NCI-H748 treated with DMSO at 0.1 percent for 48 hours (cell line): ENCODE measurements at places on chromosomes 12 and 14.

DNA sequence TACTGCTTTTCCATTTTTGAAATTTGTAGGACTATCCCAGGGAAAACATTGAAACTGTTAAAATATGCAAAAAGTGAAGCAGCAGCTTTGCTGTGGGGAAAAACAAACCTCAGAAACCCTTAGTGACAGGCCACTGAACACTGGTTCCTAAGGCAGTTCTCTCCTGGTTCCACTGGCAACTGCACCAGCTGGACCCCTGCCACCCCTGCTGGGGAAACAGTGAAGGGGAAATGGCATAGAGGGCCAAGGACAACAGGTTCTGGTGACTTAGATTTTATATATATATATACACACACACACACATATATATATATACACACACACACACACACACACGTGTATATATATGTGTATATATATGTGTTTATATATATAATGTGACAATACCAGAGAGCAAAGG is 16.2 kb upstream of the KRT7 start:
- DNase-seq: no peak

GRCh38 chr14:34554540-34555250 is 15.2 kb upstream of the EAPP start:
- DNase-seq: no peak

DNA sequence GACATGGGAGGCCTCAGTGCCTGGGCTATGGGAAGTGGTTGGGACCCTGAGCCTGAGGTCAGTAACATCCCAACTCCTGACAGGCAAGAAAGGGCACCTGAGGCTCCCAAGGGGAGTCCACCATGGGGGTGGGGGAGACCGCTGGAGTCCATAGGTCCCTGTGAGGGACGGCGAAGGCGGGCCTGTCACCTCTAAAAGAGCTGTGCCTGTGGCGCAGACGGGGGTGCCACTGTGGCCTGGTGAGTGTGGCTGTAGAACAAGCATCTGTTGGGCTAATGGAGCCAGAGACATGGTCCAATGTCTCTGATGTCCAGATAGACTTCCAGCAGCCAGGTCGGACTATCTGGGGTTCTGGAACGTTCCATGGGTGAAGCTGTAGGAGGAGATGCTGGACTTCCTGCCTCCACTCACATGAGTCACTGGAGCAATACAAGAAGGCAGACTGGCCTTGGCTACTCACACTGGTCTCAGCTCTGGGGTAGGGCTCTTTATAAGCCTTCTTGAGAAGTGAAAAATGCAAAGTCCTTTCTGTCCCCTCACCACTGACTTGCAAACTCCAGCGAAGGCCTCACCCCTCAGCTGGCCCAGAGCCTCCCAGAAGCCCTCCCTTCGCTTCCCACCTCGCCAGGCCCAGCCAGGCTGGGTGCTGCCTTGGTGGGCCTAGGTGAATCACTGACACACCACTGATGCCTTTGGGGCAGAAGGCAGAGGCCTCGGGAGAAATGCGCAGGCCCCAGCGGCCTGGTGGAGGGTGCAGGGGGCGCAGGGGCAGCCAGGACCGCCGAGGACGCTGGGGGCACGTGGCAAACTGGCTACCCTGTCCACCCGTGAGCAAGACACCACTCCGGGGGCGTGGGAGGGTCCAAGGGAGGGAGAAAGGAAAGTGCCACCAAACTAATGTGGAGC is 1.1 kb upstream of the TRAF3 start:
- no peak for DNase-seq

DNA sequence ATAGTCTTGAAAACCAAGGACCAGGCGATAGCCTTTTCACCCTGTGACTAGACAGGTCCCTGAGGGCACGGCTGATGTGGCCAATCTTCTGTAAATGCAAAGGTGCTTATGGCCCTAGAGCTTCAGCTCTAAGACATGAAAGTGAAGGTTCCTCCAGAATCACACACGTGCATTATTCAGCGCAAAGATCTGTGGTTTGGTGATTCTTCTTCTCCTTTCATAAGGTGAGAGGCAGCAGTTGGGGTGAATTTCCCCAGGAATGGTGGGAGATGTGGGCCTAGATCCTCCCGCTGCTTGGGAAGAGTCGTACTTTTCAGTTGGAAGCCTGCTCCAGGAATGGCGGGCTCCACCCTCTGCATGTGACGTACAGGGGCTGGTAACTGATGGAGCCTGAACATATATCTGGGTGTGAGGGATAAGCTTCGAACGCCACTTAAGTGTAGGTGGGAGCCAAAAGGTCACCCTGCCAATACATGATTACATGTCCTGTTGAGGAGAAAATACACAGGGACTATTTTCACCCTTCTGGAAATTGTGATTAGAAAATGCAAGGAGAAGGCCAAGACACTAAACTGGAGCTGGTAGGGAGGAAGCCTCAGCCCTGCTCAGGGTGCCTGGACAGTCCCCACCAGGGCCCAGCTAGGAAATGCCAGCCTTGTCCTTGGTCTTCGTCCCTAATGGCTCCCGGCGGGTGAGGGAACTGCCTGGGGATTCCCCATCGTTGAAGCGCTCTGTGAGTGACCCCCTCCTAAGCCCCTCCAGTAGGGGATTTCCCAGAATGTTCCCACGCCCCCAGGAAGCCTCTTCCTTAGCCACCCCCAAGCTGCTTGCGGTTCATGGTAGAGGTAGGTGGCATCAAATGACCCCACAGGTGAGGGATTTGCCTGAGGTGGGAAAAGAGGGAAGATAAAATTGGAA is 17.6 kb downstream of the BATF start:
- DNase-seq: no peak

GRCh38 chr12:71108355-71108754 is 49.4 kb downstream of the TSPAN8 start:
- DNase-seq: no peak

GRCh38 chr12:5172886-5173285 is 129.2 kb downstream of the KCNA5 start:
- DNase-seq: no peak

GRCh38 chr12:80188576-80188975 is 89.2 kb downstream of the OTOGL start:
- DNase-seq: no peak

DNA sequence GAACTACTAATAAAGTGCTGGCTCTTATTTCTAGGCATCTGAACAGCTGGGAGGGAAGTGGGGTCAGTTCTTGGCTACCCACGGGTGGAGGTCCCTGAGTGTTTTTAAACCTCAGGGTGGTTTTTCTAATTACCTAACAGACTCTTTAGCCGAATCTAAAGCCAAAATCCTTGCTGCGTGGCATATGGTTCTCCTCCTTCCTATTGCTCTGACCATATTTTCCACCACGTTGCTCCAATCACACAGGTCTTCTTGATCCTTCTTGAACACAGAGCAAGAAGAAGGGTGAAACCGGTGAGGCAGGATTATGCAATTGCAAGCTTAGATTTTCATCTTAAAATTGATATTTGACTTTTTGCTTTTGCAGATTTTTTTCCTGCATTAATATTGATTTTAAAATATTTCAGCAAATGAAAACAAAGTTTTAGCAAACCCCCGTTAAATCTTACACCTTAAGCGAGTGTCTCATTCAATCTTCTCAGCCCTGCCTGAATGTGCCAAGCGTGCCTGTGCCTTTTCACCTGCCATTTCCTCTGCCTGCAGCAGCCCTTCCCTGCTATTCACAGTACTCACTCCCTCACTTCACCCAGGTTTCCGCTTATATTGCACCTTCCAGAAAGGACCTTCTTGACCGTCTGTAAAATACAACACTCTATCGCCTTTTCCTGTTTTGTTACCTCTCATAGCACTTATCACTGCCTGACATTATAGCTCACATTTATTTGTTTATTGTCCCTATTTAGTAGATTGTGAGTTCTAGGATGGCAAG is 506.0 kb downstream of the DIO2 start:
- no peak for DNase-seq

- no peak for DNase-seq
Observed at GRCh38 chr12:14408208-14408607, 42.7 kb downstream of the ATF7IP start.

DNA sequence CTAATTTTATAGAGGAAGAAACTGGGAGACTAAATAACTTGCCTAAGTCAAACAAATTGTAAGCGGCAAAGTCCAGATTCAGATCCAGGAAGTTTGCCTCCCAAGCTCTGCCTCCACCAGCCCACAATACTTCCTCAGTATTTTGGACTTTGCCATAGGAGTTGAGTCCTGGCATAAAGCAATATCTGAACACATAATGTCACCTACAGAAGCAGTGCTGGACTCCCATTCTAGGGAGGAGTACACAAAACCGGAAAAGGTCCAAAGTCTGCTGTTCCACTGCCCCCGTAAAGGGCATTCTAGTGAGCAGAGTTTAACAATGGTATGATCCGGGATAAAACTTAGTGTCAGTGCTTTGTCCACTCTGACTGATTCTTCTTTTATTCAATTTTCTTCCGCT is 340.5 kb downstream of the FUT8 start:
- DNase-seq: no peak

DNA sequence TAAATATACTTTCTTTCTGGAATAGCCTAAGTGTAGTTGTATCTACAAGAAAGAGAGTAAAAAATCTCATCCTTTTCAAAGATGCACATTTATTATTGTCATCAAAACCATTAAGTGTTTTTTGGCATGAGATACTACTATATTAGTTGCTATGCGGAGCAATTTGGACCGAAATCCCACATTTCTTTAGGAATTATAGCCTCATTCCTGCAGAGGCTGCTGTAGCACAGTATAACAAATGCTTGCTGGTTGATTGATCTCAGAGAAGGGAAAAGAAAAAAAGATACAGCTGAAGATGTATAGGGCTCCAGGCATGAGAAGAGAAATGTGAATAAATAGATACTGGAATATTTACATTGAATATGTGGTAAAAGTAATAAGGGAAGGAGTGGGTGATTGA is 36.0 kb downstream of the RHOJ start:
- DNase-seq: no peak

- no peak for DNase-seq
Observed at GRCh38 chr12:87428701-87429277, 600.4 kb downstream of the C12orf50 start.

- DNase-seq: no peak
Observed at GRCh38 chr14:68315081-68315480, 477.8 kb downstream of the ZFP36L1 start.
